ENCODE measurements at places on chromosomes 3 and 15.

DNA sequence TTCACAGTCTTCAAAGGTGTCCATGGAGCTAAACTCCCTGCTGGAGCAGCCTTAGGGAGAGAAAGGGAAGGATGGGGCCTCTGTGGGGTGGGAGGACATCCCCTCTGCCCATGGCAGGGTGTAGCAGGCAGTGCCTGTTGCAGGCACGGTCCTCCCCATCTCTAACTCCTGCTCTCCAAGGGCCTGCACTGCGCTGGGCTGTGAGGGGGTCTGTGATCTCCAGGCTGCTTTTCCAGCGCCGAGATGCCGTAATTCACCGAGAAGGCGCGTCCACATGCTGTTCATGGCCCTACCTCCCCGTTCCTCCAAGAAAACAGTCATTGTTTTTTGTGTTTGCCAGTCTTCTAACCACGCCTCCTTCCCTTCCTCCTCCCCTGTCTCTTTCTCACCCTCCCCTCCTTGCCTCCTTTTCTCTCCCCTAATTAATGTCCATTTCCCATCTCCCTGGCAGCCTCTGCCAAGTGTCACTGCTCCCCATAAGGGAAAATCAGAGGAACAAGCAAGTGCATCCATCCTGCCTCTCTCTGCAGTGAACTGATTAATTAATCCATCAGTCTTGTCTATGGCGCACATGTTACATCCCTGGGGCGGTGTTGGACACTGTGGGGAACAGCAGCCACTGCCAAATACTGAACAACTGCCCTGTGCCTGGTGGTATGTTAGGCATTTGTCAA, 17.7 kb upstream of the LAMP3 start:
- no peak for DNase-seq

DNA sequence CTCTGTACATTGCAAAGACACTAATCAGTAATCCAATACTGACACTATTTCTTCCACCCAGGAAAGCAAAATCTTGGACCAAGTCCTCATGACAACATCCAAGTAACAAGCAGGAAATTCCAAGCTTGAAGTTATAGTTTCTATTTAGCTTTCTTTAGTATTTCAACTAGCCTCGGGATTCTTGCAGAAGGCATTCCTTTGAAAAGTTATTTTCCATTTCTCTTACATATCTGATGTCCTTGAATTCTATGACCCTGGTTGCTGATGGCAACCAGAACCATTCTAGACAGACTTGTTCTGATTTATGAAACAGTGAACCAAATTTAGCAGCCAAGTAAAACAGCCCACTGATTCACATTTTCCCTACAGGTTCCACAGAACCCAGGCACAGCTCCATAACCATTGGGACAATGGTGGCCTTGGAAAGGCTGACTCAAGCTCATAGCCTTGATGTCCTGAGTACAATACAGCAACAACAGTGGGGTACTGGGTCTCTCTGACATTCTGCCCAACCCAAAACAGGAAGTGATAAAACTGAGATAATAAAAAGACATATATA, 26.5 kb downstream of the P3H2 start:
- DNase-seq = no peak

GRCh38 chr3:39423436-39423970, 17.0 kb downstream of the RPSA start:
- no peak for DNase-seq

GRCh38 chr3:62723166-62723913, 151.9 kb downstream of the CADPS start:
- DNase-seq = no peak

DNA sequence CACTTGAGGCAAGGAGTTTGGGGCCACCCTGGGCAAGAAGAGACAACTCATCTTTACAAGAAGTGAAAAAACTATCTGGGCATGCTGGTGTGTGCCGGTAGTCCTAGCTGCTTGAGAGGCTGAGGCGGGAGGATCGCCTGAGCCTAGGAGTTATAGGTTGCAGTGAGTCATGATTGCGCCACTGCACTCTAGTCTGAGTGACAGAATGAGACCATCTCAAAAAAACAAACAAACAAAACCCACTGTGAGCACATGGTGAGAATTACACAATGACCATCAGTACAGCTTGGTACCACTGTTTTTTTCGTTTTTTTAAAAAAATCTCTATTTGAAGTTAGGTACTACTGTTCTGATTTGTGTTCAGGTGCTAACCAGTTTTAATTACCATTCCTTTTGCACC, 13.6 kb downstream of the VPS39 start:
- DNase-seq = no peak

- DNase-seq = no peak
Observed at GRCh38 chr3:126889276-126890201, 93.4 kb upstream of the PLXNA1 start.
